Motor neuron (in vitro differentiated cells): ENCODE measurements at places on chromosomes 11 and 22. TPM values are rescaled to one million over a fixed set of nuclear protein-coding genes. Genes with fewer than 3 reads are reported as not detected.

GRCh38 chr22:17684245-17684644 lies 45.7 kb downstream of the BCL2L13 start:
- no peak for ATAC-seq

DNA sequence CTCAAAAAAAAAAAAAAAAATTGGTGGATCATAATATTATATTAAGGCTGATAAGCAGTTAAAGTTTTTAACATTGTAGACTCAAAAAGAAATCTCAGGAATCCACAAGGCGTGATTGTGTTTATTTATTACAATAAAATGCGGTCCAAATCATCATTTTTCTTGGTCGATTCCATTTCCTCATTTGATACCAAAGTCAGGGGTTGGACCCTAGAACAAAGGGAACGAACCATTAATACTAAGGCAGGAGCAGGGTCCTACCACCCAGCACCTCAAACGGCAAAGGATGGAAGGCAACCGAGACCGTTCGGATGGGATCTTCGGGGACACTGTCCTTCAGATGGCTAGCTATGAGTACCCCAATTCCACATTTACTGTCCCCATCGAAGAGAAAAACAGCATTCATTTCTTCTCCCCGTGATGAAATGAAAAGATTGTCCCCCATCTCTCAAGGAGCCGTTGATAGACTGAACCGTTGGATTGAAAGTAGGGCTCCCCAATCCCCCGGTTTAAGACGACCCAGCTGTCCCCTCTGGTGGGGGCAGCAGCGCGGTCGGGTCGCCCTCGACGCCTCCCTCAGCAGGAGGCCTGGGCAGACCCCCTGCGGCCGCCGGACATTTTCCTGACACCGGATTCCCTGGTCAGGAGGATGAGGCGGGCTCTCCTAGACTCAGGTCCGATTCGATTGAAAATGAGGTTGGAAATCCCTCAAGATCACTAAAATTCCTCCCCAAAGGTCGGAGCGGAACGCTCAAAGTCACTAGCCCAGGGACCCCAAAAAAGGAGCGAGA lies 607 bp downstream of the DMC1 start:
- peak; percentile 8 for ATAC-seq

CALCA gene
- total RNA-seq = 1.2 and 3.4 TPM in 2 replicates

PRDM11 gene
- total RNA-seq = 2.4 and 3.9 TPM in 2 replicates

DNA sequence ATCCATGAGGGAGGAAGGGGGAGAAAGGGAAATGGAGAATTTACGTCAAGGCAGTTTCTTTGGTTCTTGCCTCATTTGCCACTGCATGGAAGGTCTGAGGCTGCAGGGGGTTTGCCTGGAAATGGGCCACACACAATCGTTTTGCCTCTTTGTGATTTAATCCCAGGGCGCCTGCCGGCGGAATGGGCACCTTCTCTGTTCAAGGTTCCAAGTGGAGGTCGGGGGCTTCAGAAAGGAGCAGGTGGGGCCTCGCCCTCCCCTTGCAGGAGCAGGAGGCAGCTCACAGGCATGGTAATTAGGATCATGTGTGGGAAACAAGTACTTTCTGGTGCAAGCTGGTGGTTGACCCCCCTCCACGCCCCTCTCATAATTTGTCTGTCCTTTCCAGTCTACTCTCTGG lies 29.9 kb downstream of the MPPED1 start:
- no peak for ATAC-seq

KRTAP5-8 gene
- 0.53 and 0.81 TPM in 2 replicates for total RNA-seq

- no peak for ATAC-seq
These were observed 21.8 kb upstream of the APOBEC3A start for GRCh38 chr22:38935616-38936015.

FAM111B gene
- total RNA-seq = 26.7 and 28.5 TPM in 2 replicates

- ATAC-seq = no peak
These were observed 11.1 kb downstream of the MS4A8 start for GRCh38 chr11:60710482-60710881.

DNA sequence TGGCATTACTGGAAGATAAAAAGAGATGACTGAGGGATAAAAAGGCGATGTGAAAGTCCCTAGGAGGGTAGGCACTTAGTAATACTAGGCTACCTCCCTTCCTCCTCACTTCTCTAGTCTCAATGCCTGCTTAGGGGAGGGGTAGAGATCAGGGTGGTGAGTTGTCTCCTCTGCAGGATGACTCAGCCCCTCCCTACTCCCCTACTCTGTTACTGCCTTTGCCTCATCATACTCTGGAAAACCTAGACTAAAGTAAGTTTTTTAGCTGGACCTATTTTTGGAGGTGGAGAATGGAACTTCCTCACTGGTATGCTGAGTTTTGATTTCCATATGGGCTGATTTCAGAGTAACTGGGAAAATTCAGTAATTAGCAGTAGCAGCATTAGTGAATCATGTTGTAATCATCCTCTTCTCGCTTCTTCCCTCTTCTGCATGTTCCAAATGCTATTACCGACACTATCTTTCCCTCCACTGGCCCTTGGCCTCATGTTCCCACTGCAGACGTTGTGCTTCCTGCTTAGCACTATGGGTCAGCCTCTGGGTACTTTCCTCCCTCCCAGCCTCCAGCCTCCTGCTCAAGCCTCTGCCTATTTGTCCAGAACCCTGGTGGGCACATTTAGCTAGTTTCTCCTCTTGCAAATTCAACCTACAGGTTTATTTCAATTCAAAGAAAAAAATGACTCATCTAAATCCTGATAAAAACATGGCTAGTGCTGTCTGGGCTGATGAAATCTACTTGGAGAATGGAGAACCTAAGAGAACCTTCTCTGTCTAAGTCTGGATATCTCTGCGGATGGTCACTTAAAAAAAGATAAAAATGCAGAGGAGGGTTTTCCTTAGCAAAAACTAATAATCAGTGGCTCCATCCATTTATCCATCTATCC lies 281.7 kb downstream of the ST3GAL4 start:
- peak; percentile 92 for ATAC-seq

DNA sequence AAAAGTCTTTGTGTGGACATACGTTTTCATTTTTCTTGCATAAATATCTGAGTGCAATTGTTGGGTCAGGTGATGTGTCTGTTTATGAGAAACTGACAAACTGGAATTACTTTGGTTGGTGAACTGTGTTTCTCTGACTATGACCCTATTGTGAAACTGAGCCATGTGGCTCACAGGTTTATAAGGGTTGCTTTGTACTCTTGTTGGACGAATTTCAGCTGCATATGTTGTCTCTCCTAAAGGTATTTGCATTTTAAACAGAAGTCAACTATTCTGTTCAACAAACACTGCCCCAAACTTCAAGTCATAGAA lies 34.4 kb upstream of the RASD2 start:
- ATAC-seq = no peak

DNA sequence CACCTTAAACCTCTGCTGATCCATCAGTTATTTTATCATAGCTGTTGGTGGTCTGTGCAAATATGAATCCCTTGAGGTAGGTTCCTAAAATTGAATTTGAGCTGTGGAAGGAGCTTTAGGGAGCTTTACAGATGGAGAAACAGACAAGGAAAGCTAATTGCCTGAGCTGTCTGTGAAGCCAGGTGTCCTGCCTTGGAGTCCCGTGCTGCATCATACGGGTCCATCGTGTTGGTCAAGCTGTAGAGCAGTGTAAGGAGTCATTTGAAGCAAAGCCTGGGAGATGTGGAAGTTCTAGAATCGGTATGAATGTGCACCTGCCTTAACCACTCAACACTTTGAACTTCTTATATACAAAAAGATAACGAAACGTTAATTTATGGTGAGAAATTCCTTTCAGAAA lies 1.0 kb downstream of the POLA2 start:
- ATAC-seq = no peak

C11orf97 gene
- 1.00 and 1.5 TPM in 2 replicates for total RNA-seq

GRCh38 chr11:69193629-69194028 lies 37.9 kb downstream of the SMIM38 start:
- ATAC-seq = no peak

PRR33 gene
- 0.19 TPM in 1 of 2 replicates, not detected in the other for total RNA-seq

CSF2RB gene
- total RNA-seq = 0.08 and 0.21 TPM in 2 replicates

IGLL1 gene
- not detected in 2 replicates for total RNA-seq

- ATAC-seq = no peak
These were observed 2.0 kb downstream of the KDM2A start for GRCh38 chr11:67120881-67121710.

GRCh38 chr11:75557666-75558494 lies 4.2 kb upstream of the SERPINH1 start:
- ATAC-seq = no peak

- ATAC-seq = peak; percentile 84
These were observed 34.6 kb upstream of the SHANK2 start for GRCh38 chr11:71286701-71287643.
